ENCODE measurements at places on chromosomes 4 and X.

DNA sequence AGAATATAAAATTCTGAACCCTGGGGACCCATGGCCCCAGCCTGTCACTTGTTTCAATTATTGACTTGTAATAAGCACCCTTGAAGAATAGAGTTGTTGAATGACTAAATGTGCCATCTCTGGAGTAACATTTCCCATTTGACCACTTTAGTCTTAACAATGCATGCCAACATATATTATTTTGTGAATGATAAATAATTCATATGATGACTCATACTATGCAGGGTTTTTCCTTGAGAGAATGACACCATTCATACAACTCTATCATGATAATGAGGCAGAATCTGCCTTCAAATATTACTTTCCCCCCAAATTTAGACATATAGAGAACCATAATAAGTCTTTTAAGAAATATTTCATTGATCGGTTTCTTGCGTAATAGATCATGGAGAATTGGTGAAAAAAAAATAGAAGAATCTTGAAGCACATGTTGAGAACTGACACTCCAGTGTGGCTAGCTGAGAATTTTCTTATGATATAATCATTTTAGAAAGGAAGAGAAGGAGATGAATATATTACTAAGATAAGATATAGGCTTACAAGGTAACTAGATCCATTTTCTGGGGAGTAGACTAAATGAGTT lies 404.5 kb downstream of the GRXCR1 start:
- no peak for DNase-seq

DNA sequence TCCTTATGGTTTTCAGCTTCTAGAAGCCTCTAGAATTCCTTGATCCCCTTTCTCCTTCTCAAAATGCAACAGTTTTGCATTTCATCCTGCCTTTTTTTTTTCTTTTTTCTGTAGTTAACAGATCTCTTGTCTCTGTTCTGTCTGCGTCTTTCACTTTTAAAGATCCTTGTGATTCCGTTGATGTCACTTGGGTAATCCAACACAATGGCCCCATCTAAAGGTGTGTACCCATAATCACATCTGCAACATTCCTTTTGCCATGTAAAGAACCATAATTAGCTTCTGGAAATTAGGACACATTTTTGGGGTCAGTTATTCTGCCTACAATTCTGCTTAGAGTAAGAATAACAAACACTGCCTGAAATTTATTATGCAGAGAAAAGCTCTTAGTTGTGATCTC lies 1180.9 kb upstream of the ADGRL3 start:
- no peak for DNase-seq

DNA sequence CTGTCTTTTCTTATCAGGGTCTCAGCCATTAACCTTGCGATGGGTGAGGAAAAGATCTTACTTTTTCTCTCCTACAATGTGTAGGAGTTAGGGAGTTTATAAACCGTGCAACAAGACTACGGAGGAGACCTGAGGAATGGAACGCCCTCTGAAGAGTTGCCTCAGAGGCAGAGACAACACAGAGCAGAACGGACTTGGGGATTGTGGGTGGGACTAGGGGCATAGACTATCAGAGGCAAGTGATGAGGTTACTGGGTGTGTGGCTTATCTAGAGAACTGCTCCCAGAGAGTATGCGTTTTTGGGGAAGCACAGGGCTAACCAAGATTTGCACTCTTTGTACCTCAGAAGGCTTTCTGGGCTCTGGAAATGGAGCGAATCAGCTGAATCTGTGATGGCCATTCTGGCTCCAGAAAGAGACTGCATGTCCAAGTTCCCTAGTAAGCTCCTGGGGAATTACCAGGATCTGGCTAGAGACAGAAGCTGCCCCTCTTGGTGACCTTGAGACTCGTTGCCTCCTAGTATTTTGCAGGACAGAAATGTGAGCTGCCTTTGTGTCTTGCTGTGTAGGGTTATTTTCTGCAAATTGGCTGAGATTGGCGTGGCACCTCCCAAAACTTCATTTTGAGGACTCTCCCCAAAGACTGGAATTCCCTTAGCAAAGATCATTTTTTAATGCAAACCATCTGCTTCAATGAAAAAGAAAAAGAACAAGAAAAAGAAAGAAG lies 118.9 kb downstream of the ARSF start:
- DNase-seq, result no peak

- no peak for DNase-seq
Observed at GRCh38 chrX:16087076-16087475, 36.3 kb upstream of the GRPR start.

DNA sequence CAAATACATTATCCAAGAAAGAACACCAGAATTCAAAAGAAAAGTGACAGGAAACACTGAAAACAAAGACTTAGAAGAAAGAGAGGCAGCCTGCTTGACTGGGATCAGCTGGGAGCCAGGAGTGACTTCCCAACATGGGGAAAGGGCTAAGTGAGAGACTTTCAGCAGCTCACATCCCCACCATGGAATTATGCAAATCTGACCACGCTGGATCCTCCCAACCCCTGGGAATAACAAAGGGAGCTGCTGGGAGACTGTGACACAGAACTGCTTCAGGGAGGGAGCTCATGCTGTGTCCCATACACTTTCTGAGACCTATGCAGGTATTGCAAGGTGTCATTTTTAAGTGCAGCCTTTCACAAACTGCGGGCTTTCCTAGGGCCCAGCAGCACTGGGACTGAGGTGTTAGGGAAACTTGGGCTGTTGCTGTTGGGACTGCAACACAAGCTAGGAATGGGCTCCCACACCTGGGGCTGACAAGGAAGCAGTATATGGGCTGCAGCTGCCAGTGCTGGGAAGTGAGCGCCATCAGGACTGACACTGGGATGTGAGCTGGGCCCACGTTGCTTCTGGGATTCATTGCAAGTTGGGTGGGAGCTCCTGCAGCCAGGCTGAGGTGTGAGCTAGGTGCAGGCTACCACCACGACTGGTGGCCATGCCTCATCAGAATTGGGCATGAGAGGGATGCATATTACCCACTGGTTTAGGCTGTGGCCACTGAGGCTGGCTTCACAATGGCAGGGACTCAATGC lies 139.1 kb downstream of the KDR start:
- DNase-seq, result no peak

DNA sequence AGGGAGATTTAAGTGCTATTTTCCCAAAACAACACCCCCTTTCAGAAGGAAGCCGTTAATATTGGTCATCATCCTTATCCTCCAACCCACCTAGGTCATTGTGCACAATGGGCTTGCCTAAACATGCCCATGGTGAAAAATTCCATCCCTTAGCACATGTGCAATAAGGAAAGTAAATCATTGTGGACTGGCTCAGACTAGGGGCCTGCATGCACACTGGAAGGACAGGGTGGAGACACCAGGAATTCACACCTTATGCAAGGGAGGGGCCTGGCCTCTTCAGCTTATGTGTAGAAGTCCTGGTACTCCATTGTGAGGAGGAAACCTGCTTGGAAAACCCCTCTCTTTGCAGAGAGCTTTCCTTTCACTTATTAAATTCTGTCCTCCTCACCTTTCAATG lies 311.4 kb upstream of the NDST4 start:
- no peak for DNase-seq

- DNase-seq, result no peak
Observed at GRCh38 chr4:105158837-105159236, 12.2 kb downstream of the TET2 start.

- DNase-seq, result no peak
Observed at GRCh38 chr4:138935-139334, 14.6 kb downstream of the ZNF718 start.

DNA sequence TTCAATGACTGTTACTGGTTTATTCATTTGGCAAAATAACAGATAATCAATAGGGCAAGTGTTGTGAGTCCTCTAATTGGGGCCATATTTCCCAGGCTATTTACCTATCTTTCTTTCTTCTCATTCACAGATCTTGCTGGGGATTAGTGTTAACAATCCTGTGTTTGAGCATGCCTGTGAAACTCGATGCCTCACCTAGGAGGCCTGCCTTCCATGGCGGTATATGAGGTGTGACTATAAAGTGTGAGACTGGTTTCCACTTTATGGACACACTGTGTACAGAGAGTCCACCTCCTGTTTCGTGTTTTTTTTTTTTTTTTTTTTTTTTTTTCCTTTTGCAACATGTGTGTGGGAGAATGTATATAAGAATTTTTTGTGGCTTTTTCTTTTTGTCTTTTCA lies 199.3 kb downstream of the BMPR1B start:
- DNase-seq, result no peak

GRCh38 chr4:11535333-11535732 lies 106.6 kb upstream of the HS3ST1 start:
- no peak for DNase-seq

- DNase-seq, result no peak
Observed at GRCh38 chr4:184979461-184980124, 38.7 kb upstream of the HELT start.

DNA sequence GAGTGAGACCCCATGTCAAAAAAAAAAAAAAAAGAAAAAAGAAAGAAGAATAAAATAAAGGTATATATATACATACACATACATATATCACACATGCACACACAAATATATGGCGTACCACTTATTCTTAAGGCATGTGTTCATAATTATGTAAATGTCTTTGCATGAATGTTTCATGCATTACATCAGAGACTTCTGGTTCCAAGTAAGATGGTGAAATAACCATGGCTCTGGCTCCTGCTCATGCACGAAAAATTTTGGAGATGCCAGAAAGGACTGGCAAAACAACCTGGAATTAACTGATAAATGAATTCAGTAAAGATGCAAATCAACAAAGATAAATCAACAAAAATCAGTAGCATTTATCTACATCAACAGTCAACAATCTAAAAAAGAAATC lies 19.7 kb upstream of the FHIP1A start:
- no peak for DNase-seq

DNA sequence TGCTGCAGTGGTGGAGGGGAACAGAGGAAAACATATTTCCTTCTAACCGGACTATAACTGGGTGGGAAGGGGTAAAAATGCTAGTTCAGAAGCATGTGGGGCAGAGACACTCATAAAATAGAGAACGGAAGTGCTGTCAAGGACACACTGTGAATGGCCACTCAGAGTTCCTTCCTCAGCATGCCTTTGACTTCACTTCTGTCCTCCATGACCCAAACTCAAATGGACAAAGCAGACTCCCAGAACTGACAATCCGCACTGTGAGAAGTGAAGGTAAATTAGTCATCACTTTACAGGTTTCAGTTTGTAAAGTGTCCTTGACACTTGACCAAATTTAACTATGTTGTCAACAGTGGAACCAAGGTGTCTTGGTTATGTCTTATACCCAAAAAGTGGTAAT lies 30.2 kb upstream of the ELF2 start:
- no peak for DNase-seq

- DNase-seq, result no peak
Observed at GRCh38 chrX:39760930-39761329, 336.8 kb downstream of the BCOR start.

GRCh38 chr4:56696056-56696455 lies 15.0 kb upstream of the HOPX start:
- DNase-seq, result no peak

DNA sequence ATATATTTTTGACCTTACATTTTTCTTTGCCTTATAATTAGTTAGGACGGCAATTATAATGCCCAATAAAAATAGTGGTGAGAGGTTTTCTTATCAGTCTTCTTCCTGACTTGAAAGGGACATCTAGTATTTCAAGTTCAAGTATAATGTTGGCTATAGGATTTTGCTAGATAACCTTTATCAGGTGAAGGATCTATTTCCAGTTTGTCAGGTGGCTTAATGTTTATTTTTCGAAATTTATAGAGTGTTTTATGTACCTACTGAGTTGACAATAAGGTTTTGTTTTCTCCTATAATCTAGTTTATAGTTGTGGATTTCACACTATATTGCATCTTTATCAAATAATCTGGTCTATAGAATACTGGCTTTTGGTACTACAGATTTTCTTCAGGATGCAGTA lies 351.8 kb upstream of the FGF13 start:
- no peak for DNase-seq

DNA sequence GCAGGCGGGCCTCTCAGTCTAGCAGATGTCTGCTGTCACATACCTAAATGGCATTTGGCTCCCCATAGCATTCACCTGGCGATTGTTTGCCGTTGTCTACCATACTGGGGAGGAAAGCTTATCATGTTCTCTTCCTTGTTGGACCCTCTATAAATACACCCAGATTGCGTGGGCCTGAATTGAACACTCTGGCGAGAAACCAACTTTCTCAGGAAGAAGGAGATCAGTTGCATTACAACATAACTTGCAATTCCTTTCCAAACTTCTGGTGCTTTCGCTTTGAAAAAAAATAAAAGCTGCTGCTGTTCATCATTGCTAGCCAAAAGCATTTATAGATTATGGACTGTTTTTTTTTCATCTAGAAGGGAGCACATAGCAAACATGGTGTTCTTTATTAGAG lies 230.0 kb upstream of the GPC4 start:
- no peak for DNase-seq

DNA sequence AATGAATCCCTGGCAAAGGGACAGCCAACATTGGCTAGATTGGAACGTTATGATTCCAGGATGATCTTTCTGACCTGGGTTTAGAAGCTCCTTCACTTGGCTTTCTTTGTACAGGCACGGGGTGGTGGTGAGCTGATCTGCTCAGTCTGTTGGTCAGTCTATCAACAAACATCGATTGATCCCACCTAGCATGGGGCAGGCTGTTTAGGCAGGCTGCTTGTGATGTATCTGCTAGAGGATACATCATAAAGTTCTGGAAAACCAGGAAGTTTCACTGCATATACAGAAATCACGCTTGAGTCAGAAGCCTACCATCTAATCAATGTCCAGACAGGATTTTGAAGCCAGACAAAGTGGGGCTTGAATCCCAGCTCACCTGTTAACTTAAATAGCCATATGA lies 6.9 kb downstream of the FRMD7 start:
- DNase-seq, result no peak

GRCh38 chr4:26289401-26289800 lies 31.4 kb upstream of the RBPJ start:
- DNase-seq, result no peak

DNA sequence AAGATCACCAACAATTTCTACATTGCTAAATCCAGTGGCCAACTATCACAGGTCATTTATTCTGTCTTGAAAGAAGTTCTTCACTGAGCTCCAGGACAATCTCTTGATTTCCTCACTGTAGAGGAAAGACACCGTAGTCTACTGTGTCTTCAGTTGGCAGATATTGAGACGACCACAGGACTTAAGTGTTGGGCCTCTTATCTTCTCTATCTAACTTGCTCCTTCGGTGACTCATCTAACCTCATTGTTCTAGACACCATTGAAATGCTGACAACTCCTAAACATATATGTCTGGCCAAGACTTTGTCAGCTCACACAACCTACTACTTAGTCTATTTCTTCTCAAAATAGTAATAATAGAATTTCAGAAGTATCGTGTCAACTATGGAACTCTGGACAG lies 425.8 kb downstream of the ARAP2 start:
- DNase-seq, result no peak

DNA sequence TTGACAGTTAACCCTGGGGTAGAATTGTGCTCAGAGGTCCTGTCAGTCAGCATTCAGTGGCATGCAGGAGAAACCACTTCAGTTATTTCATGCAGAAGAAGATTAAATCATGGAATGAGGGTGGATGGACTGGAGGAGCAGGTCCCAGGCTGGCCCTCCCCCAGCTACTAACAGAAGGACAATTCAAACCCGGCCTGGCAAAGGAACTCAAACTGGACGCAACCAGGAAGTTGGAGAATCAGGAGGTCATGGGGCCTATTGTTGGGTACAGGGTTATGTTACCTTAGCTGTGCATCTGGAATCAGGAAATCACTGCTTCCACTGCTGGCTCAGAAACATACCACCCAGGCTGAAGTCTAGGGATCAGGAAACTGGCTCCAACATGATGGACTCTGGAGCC lies 121.4 kb downstream of the GPAT3 start:
- no peak for DNase-seq

Measured in CD4-positive, alpha-beta T cell treated with Interleukin-15 for 1 hour (primary cell).